NCI-H1092 treated with DMSO at 0.1 percent for 48 hours (cell line): ENCODE measurements at places on chromosomes 5 and 9.

DNA sequence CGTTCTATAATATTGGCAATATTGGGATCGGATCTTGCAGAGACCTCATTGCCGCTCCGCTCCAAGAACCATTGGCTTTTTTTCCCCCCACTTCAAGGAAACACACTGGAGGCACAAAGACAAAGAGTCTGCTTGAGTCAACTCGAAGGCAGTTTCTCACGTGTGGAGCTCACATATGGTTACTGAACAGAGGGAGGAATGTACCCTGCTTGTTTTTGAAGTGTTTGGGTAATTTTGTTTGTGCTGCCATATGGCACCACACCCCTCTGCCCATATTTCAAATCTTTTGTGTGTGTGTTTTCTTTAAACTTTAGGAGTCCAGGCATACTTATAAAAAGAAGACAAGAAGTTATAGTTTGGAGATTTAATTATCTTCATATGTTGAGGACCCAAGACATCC, 595.9 kb downstream of the DTWD2 start:
- no peak for DNase-seq

DNA sequence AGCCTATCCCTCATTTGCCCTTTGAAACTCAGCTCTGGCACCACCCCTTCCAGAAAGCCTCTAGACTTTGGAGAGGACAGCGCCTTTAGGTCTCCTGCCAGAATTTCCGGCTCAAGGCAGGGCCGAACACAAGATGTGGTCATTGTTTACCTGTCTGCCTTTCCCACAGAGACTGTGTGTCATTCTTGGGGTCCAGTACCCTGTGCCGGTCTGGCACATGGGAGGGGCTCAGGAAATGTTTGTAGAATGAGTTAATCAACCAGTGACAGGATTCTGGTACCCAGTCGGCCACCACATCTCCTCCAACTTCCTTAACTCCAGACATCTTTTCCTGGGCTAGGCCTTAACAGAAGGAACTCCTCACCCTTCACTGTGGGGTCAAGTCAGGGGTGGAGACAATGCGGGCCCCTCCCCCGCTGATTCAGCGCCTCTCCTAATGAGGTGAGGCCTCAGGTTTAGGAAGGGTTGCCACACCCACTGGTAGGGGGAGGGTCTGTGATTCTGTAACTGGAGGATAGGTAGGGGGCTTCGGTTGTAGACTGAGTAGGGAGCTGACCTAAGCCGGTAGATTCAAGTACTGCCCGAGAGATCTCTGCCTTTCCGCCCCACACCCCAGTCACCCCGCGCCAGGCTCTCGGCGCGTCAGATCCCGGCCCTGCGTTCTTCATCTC, 29.3 kb downstream of the PCDH1 start:
- no peak for DNase-seq

- DNase-seq: no peak
Measured at GRCh38 chr9:131625790-131626670, 80.7 kb downstream of the PRRT1B start.

GRCh38 chr5:139475865-139476617, 5.2 kb downstream of the SMIM33 start:
- DNase-seq: no peak

- no peak for DNase-seq
Measured at GRCh38 chr5:159403906-159404681, 73.8 kb upstream of the IL12B start.

- no peak for DNase-seq
Measured at GRCh38 chr9:106069241-106069640, 374.9 kb downstream of the TMEM38B start.

GRCh38 chr9:25212361-25212760, 465.9 kb downstream of the TUSC1 start:
- DNase-seq: no peak

- no peak for DNase-seq
Measured at GRCh38 chr9:113154471-113154870, 3.7 kb downstream of the SLC31A2 start.

DNA sequence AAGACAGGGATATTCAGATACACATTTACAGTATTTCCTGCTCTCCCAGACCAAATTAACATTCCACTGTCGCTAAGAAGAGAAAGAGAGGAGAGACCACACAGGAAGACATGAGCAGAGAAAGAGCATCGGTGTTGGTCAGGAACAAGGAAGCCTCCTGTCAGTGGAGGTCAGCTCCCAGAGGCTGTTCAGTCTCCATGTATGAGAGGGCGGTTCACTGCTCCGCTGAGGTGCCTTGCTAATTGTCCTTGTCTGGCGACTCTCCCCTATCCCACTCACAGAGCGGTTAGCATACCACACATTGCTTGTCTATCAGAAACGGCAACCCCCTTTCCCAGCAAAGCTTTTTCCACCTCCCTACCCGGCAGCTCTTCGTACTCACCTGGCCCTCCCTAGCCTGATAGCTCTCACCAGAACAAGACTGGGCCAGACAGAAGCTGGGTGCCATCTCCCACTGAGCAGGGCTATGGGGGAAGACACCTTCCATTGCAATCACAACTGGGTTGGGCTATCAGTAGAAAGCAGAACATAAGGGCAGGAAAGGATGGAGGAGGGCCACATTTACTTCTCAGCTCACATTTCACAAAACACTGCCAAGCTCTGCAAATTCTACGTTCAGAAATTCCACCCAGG, 58.6 kb upstream of the LMNB1 start:
- no peak for DNase-seq

- peak; percentile 100 for DNase-seq
Measured at GRCh38 chr5:122341087-122341486, 29.1 kb downstream of the SNCAIP start.

- DNase-seq: no peak
Measured at GRCh38 chr5:151238303-151238741, 14.4 kb upstream of the CCDC69 start.

- DNase-seq: no peak
Measured at GRCh38 chr9:109068764-109069163, 51.0 kb downstream of the TMEM245 start.

DNA sequence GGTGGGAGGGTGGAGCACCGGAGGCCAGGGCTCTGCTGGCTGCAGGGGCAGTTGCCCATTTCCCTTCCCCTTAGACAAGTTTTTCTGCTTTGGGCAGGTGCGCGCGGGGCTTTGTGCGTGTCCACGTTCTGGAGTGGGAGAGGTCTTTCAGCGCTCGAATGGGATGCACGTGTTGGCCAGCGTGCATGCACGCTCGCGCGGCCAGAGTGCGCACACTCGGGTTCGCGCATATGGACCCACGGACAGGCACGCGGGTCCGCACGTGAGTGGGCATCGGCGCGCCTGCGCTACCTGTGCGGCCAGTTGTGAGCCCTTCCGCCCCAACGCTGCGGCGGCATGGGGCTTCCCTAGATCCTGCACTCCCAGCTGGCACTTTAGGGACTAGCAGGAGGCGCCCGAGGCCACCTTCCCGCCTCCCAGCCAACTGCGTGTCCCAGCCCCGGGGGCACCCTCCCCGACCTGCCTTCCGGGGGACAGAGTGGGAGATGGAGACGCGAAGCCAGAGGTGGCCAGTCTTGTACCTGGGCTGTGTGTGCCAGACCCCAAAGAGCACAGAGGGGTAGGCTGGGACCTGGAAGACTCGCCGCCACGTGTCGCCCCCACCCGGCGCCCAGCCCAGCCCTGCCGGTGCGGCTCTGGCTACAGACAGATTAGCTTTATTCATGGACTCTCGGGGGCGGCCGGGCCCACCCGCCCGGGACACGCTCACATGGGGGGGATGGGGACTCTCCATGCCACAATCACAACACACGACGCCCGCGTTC, 9.8 kb upstream of the GPRIN1 start:
- DNase-seq: no peak

DNA sequence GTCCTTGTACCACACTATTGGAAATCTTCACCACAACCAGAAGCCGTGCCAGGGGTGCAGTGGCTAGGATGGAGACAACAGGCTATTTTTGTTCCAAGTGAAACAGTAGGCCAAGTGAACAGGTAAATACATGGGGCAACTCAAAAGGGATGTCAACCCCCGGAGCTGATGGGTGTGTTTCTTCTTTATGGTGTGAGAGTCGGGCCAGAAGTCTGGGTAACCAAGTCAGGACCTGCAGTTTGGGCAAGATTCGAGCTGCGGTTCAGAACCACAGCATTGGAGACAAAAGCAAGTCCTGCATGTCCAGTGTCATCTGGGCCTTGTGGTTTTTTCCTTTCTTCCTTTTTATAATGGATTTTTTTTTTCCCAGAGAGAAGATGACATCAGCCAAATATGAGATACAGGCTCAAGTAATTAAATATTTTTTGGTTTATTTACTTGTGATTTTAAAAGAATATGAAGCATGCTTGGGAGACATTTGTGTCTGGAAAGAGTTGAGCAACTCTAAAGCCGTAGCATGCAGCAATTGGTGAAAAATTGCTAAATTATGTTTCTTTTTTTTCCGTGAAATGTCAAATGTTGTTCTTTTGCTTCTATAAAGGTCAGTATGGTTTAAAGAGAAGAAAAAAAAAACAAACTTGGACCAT, 261.6 kb downstream of the ARRDC3 start:
- no peak for DNase-seq

DNA sequence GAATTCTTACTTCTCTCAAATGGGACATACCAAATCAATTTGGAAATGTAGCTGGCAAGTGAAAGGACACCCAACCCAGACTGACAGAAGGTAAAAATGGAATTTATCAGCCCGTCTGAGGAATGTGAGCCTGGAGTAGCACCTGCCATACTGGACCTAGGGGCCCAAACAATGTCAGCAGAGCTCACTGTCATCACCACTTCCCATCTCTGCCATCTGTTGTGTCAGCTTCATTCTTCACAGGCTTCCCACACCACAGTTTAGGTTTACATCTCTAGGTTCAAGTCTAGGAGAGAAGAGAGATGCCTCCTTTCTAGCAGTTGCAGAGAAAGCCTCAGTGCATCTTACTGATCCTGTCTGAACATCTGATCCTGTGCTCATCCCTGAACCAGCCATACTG, 222.4 kb downstream of the DOCK8 start:
- DNase-seq: no peak

- no peak for DNase-seq
Measured at GRCh38 chr5:123594434-123594833, 82.5 kb downstream of the CSNK1G3 start.

DNA sequence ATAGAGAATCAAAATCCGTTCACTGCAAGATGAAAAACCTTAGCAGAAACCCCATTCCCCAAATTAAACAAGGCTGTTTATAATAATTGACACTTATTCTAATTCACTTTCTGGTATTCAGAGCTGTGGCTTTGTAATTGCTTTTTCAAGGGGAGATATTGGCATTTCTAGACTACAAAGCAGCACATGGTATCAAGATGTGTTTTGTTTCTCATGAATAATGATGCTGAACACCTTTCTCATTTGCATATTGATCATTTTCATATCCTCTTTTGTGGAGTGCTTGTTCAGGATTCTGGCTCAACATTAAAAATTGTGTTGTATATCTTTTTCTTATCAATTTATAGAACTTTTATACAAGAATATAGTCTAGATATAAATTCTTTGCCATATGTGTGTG, 22.4 kb upstream of the ANKRD55 start:
- DNase-seq: no peak

GRCh38 chr9:114031948-114032840, 45.9 kb downstream of the AMBP start:
- no peak for DNase-seq
